ENCODE measurements at places on chromosomes 1 and 21.

DNA sequence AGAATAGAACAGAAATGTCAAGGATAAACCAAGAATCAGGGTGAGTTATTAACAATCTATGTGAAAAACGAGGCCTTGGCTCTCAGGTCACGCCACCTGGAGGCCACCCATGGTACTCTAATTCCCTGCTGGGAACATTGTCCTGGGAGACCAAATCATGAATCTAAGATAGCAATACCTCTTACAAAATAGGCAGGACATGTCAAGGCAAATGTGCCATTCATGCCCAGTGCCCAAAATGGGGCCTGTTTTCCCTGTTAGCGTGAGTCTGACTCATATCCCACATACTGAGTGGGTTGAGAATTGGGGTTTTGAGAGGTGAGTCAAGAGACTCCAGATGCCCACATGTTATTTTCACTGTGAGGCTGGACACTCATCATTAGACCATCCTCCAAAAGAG is 380.8 kb downstream of the HHIPL2 start:
- DNase-seq: no peak

GRCh38 chr1:64864018-64864940 is 102.1 kb downstream of the JAK1 start:
- DNase-seq: peak; percentile 24

- no peak for DNase-seq
Measured at GRCh38 chr1:42618866-42619265, 39.4 kb upstream of the PPIH start.

DNA sequence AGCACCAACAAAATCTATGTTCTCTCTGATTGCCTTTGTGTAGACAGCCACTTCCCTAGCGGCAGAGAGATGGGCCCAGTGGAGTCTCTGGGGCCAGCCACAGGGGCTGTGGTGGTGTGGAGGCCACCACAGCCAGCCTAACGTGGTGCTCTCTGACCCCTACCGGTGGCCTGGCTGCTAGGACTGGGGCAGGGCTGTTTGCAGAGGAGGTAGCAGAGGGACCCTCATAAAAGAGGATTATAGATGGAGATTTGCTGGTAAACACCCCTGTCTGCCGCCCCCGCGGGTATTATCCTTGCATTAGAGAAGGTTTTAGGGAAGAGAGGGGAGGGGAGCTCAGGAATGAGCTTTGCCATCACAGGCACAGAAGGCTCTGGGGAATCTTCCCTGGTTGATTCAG is 310.3 kb upstream of the VAMP3 start:
- DNase-seq: no peak

GRCh38 chr1:41371630-41372599 is 10.7 kb downstream of the FOXO6 start:
- no peak for DNase-seq

- no peak for DNase-seq
Measured at GRCh38 chr1:198003468-198003867, 86.3 kb downstream of the LHX9 start.

DNA sequence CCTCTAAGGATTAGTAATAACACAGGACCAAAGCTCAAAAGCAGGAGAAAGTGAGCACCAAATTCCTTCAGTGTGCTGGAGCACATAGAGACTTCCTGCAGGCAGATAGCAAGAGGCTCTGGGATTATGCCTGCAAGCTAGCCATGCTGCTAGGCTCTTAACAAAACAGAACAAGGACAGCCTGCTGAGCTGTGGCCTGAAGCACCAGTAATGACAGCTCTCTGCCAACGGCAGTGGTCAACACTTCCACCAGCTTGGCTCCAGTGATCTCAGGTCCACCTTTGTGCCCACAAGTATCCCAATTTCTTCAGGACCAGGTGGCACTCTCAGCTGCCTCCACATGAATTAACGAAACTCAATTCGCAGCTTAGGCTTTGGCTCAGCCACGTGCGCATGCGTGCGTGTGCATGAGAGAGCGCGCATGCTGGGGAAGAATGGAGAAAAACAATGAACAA is 64.2 kb downstream of the SLC45A1 start:
- no peak for DNase-seq

- no peak for DNase-seq
Measured at GRCh38 chr21:15741510-15741909, 11.7 kb downstream of the USP25 start.

DNA sequence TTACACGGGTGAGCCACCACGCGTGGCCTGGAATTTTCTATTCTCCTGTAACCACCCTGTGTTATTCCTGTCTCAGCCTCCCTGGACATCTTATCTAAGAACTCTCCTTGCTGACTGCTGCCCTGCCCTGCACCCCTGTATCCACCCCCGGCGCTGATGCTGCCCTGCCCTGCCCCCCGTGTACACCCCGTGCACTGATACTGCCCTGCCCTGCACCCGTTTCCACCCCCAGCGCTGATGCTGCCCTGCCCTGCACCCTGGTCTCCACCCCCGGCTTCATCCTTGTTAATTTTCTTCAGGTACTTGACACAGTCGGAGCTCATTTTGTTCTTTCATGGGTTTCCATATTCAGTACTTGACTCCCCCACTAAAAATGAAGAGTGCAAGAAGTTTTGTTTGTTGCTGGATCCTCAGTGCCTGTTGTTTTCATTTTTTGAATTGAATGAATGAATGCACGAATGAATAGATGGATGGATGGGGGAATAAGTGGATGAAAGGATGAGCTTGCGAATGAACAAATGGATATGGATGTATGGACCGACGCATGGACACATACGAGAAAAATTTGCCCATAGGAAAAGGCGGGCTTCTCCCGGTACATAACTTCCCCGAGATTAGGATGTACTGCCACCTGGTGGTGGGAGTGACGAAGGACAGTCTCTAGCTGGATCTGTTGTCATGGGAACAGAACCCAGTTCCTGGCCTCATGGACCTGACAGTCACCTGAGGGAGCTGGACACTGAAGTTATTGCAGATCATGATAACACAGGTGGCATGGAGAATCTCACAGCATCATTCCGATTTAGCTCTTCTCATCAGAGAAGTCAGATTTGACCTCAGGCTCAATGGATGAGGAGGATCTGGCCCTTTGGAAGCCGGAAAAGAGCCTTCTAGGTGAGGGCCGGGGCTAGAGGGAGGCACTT is 14.9 kb downstream of the AADACL4 start:
- DNase-seq: peak; percentile 32

DNA sequence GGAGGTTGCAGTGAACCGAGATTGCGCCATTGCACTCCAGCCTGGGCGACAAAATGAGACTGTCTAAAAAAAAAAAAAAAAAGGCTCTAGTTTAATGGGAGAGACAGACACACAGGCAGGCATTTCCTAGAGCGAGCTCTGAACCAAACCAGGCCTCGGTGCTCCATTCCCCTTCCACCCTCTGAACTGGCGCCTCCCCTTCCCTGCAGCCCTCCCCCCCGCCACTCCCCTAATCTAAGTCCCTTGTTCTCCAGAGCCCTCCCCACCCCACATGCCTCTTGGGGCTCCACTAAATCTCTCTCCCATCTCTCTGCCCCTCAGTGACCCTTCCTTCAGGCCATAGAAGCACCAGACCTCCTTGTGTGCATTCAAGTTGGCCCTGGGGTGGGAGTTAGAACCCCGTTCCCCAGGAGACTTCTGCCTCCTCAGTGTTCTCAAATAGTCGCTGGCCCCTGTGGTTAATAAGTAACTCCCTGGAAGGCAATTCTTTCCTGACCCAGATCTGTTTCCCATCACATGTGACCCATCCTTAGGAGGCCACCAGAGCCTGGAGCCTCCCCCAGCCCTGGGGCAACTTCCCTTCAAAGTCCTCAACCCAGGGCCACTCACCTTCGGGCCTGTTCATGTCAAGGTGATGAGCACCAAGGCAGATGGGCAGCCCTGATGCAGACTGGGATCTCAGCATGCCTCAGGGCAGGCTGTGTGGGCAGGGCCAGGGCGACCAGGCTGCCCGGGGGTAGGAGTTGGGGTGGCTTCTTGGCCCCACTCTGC is 42.6 kb upstream of the EPB41 start:
- DNase-seq: no peak

- DNase-seq: no peak
Measured at GRCh38 chr1:9230869-9231533, 3.6 kb upstream of the H6PD start.

DNA sequence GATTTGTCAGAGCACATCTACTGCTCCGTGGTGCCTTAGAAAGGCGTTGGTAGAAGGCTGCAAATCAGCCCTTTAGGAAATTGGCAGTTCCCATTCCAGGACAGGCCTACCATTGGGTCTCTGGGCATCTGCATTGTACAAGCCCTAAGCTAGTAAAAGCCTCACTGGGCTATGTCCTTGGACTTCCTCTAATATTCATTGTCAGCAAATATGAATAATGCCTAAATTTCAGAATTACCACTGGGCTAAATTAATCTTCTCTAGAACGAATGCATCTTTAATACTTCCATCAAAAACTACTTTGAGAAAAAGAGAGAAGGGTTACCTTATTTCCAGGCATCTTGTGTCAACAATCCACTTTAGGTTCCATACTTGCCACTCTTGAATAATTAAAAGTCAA is 41.5 kb upstream of the ATP1A1 start:
- DNase-seq: no peak

DNA sequence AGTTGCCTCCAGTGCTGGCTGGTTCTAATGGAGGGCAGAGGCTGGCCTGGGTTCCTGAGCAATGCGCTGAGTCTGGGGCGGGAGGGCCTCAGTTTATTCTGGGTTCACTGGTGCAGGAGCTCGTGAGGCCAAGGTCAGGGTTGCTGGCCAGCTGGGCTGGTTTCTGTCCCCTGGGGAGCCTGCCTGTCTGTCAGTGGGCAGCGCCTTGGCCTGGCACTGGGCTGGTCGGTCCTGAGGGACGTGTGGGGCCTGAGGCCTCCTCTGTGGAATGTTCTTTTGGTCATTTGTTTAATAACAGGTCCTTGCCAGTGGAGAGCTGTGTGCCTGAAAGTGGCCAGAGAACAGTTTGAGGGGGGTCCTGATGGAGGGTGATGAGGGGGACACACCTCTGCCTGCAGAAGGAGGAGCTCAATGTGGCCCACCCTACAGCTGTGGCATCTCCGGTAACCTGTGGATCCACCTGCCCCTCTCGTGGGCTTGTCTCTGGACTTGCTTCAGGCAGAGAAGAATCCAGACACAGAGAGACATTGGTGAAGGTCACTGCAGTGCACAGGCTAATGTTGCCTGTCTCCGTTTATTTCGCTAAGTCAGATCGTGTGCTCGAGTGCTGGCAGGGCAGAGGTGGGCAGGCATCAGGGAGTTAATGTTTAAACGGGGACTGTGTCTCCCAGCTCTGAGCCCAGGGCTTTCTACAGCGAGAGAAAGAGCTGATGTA is 34.6 kb downstream of the COQ8A start:
- DNase-seq: no peak

DNA sequence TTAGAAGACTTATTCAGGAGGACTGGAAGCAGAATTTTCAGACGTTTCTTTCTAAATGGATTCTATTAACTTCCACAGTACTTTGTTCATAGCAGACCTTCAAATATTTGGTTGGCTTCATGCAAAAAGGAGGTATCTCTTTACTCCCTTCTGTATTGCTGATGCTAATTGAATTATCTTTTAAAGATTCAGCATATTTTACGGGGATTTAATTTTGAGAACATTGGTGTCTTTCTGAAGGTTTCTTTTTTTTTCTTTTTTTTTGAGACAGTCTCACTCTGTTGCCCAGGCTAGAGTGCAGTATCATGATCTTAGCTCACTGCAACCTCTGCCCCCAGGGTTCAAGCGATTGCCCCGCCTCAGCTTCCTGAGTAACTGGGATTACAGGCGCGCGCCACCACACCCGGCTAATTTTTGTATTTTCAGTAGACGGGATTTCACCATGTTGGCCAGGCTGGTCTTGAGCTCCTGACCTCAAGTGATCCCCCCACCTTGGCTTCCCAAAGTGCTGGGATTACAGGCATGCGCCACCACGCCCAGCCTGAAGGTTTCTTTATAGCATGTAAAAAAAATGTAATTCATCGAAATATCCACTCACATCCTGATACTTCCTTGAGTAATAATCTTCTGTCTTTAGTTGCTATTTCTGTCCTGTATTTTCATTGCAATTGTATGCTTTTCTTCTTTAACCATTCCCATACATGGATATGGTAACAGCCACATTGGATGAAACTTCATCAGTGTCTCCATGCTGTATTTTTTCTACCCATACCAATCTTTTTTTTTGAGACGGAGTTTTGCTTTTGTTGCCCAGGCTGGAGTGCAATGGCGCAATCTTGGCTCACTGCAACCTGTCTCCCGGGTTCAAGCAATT is 14.5 kb downstream of the CNST start:
- no peak for DNase-seq

- DNase-seq: no peak
Measured at GRCh38 chr1:3518256-3518655, 63.8 kb downstream of the ARHGEF16 start.

GRCh38 chr1:114755006-114755931 is 2.5 kb downstream of the CSDE1 start:
- DNase-seq: no peak

DNA sequence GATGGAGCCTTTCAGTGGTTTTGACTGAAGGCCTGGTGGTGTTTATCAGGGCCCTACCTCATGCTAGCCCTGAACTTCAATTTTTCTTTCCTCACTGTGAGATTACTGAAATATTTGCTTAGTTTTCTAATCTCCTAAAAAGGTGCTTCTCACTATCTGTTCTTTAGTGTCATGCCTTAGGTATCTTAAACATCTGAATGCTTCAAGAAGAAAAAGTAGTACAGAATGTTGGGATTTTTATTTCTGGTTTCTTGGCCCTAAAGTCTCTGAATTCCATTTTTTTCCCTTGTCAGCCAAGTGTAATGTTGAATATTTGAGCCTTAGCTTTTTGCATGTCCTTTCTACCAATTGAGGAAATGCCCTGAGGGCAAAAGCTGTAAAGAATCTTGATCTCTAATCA is 47.9 kb upstream of the PRKACB start:
- no peak for DNase-seq

GRCh38 chr1:3652548-3653285 is 401 bp downstream of the TP73 start:
- no peak for DNase-seq

DNA sequence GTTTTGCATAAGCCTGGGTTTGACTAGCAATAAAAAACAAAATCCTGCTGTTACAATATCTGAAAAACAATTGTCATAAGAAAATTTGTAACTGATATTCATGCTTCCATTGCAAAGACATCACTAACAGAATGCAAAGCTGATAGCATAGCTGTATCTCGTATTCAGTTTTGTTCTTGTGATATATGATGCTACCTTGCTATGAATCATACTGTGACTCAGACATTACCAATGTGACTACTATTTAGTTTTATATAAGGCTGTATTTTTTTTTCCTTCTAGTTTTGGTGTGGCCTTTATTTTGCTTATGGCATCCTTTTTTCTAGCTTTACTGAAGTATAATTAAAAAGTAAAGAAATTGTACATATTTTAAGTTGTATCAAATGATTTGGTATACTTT is 1381.8 kb downstream of the MRPL39 start:
- DNase-seq: no peak

DNA sequence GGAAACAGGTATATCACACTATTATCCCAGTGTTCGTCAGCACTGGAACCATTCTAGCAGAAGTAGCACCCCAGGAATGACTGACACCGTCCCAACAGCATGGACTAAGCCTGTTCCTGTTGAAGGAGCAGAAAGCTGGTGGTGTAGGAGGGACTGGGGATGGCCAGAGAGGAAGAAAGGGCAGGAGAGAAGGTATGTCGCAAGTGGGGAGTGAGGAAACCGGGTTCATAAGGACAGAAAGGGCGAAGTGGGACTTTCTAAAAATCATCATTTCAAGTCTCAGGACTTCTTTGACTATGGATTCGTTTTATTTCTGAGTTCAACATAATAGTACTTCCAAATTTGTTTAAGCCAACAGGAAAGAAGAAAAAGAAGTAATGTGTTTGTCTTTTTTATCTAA is 19.7 kb upstream of the MX1 start:
- DNase-seq: no peak

GRCh38 chr1:30632481-30632880 is 90.9 kb downstream of the MATN1 start:
- DNase-seq: no peak

GRCh38 chr1:20484519-20485462 is 1.2 kb downstream of the CAMK2N1 start:
- DNase-seq: no peak

Measured in amygdala (tissue), 56 donors.